ENCODE measurements at places on chromosomes 6 and 20.

- no peak for DNase-seq
Measured at GRCh38 chr20:36305602-36306551, at the start of gene DLGAP4. Gene DLGAP4, plus strand, starts transcription at chr20:36306339. Its CDS starts 125,379 bp downstream, at chr20:36431718.

- DNase-seq, result peak; percentile 87
Measured at GRCh38 chr6:24720131-24720603, 1.2 kb upstream of the C6orf62 start.

GRCh38 chr20:6489361-6490171, 277.9 kb upstream of the BMP2 start:
- no peak for DNase-seq

DNA sequence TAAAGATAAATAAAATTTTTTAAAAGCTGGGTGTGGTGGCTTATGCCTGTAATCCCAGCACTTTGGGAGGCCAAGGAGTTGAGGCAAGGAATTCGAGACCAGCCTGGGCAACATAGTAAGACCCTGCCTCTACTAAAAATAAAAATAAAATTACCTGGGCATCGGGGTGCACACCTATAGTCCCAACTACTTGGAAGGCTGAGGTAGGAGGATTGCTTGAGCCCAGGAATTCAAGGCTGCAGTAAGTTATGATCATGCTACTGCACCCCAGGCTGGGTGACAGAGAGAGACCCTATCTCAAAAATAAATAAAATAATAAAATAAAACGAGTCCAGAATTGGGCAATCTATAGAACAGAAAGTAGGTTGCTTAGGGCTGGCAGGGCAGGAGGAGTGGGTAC, 228.7 kb downstream of the BCAS1 start:
- DNase-seq, result no peak

DNA sequence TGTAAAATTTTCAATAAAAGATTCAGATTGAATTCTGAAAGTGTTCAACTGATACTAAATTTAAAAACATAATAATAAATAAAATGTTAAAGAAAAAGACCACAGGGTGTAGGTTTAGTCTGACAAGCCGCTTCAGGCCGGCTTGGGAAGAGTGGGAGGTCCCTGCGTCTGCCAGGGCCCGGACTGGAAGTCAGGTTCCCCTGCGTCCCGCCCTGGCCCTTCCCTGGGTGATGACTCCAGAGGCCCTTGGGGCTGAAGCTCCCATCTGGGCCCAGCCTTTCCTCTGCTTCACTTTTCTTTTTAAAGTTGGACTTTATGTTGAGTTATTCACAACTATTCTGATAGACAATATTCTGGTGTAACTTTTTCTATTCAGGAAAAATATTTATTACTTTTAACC, 93.3 kb downstream of the SMOC2 start:
- no peak for DNase-seq

GRCh38 chr6:148146717-148147462, 195.7 kb upstream of the SASH1 start:
- peak; percentile 58 for DNase-seq

- no peak for DNase-seq
Measured at GRCh38 chr6:66865771-66866170, 1158.7 kb upstream of the EYS start.

GRCh38 chr20:52426856-52427255, 235.3 kb upstream of the ZFP64 start:
- DNase-seq, result no peak

GRCh38 chr6:163324326-163324687, 90.2 kb upstream of the QKI start:
- DNase-seq, result no peak

- DNase-seq, result no peak
Measured at GRCh38 chr6:115765966-115766365, 294.7 kb downstream of the FRK start.

- no peak for DNase-seq
Measured at GRCh38 chr6:111747829-111748228, 125.4 kb downstream of the FYN start.

DNA sequence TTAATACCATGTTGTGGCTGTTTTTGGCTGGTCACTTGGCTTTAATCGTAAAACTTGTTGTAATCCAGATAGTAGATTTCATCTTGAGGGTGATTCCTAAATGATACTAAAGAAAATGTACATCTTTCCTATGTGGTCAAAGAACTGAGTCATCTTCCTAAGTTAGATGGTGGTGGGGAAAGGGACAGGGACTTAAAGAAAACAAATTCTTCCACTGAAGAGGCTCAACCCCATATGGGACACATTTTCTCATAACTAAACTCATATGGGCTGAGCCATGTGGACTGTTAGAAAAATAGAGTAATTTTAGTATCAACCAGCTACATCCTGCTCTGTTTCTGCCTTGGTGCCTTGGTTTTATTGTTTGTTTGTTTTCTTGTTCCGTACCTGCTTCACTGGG, 155.8 kb downstream of the TSHZ2 start:
- peak; percentile 14 for DNase-seq

- DNase-seq, result peak; percentile 27
Measured at GRCh38 chr20:20594171-20594530, 118.3 kb downstream of the RALGAPA2 start.

DNA sequence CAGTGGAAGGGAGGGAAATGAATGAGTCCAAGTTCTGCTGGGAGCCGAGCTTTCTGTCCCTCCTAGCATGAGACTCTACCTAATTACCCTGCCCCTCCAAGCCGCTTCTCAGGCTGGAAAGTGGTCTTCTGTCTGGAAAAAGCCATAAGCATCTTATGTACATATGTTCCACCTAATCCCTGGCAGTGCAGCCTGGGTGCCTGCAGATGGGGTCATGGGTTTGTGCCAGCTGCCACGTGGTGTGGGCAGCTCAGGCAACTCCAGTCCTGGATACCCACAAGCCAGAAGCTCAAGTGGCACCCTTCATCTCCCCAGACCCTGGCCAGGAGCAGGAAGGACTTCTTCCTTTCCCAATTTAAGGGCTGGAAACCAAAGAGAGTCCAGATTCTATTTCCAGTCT, 253.1 kb downstream of the LY86 start:
- DNase-seq, result no peak

- DNase-seq, result no peak
Measured at GRCh38 chr6:157670466-157671186, 152.4 kb upstream of the SNX9 start.

DNA sequence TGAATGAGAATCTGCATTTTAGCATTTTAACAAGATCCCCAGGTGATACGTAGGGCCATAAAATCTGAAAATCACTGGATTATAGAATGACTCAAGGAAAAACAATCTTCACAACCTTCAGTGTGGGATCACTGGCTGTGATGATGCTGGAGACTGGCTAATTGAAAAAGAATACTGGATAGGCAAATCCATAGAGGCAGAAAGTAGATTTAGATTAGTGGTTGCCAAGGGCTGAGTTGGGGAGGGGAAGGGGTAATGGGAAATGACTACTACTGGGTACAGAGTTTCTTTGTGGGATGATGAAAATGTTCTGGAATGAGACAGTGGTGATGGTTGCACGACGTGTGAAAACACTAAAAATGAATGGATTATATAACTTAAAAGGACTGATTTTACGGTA, 84.1 kb downstream of the CDK19 start:
- no peak for DNase-seq

DNA sequence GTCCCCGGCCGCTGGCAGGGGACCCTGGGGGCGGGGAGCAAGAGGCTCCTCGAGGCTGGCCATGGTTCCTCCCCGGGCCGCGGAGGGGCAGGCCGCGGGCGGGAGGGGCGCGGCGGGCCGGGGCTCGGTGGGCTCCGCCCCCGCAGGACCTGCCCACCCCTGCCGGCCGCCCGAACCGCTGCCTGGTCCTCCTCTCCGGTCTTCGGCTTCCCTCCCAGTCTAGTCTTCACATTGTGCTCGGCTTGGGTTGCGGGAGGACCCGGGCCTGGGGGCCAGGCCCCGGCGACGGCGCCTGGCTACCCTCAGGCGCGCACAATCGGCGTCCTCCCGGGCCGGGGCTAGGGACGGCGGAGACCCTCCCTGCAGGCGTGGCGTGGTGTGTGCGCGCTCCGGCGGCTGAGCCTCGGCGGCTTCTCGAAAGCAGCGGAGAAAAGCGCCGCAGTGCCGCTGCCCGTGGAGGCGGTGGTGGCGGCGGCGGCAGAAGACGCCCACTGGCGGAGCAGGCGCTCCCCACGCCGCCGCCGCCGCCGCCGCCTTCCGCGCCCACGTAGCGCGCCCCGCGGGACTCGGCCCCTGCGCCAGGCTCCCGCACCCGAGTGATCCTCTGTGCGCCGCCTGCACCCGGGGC, at the start of gene PDE10A:
TSS of gene PDE10A (minus strand) at position 493 of the 628 bp plus-strand sequence. CDS start at position 63, 430 bp downstream.
- DNase-seq, result no peak

GRCh38 chr6:20487669-20488375, 46.4 kb upstream of the CDKAL1 start:
- no peak for DNase-seq

GRCh38 chr20:62550087-62550632, 74.4 kb upstream of the GATA5 start:
- no peak for DNase-seq

DNA sequence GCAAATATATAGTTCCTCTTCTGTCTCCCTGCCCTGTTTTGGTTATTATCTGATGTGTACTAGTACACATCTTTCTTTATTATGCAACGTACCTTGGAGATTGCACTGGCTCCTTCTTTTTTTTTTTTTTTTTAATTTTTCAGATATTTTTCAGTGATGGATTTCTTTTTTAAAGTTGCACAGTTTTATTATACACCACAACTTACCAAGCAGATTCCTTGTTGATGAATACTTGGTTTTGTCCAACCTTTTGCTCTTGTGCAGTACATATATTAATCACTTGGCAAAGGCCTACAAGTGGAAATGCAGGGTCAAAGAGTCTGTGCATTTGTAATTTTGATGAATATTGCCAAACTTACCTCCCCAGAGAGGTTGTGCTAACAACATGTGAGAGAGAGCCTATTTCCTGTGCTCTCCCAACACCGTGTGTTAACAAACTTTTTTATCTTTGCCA, 50.1 kb upstream of the RNF24 start:
- DNase-seq, result no peak

- DNase-seq, result peak; percentile 25
Measured at GRCh38 chr6:26087284-26088115, at the start of gene HFE. Gene HFE, plus strand, starts transcription at chr6:26087429. Its CDS starts 12 bp downstream, at chr6:26087441.

- no peak for DNase-seq
Measured at GRCh38 chr6:118693562-118693961, 42.2 kb upstream of the CEP85L start.

DNA sequence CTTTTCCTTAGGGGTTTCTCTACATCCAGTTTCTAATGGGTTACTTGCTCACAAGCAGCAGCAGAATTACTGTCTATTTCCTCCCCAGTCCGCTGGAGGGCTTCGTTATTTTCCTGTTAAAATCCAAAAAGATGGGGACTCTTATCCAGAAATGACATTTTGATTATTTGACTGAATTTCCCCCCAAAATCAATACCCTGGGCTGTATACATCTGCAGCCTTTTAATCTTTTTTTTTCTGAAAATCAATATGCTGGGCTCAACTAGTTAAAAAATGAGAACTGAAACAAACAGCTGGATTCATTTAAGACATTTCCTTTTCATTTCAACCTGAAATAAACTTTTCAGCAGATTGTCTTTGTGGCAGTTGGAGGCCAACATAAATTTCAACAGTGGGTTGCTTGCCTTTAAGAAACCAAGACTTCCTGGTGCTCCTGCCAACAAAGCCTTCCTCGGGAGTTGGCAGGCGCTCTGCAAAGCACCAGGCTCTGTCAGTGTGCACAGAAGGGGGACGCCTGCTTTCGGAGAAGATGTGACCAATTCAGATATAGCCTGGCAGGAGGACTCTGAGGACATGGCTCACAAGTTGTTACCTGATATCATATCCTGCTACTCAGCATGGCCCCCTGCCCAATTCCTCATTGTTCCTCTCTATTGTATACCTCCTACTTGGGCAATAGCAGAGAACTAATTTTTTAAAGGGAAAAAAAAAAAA, 204.7 kb upstream of the ARG1 start:
- no peak for DNase-seq

- DNase-seq, result no peak
Measured at GRCh38 chr6:122715725-122716124, 63.8 kb upstream of the FABP7 start.

DNA sequence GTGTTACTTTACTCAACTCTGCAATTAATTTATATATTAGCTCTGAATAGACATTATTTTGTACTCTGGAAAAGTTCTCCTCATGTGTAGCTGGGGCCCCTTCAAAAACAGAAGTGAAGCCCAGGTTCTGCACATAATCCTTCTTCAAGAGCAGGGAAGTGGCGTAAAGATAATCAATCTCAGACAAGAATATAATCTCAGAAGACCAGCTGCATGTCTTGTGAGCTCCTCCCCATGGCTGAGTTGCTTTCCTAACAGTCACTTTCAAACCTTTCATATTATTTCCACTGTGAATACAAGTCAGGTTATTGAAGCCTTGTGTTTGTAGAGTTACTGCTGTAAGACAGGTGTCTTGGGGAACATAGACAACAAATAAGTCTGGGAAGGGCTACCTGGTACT, 691.9 kb downstream of the RFPL4B start:
- no peak for DNase-seq

DNA sequence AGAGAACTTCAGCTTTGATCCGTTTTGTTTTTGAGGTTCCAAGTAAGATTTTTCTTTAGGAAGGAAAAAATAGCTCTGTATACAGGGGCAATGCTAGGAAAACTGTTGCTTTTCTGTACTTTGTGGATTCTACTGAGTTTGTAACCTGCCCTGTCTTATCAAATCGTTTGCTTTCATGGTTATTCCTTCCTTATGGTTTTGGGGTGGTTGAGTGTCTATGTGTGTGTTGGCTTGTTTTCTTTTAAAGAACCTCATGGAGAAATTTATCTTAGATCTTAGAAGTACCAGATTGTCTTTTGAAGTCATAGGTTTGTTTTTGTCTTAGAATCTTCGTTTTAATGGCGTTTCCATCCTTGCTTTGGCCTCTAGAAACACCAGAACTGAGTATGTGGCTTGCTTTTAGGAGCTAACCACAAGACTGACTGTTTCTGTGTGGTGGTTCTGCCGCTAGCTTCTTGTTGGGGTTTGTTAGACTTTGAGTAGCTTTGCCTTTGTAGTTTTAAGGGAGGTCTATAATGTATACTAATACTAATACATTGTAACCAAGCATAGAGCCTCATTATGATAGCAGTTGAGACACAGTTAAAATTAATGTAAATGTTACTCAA, 86.8 kb downstream of the RPP40 start:
- no peak for DNase-seq

- no peak for DNase-seq
Measured at GRCh38 chr20:63500151-63500901, 1.4 kb upstream of the EEF1A2 start.

GRCh38 chr6:47097092-47097945, 55.2 kb upstream of the ADGRF1 start:
- DNase-seq, result peak; percentile 41

DNA sequence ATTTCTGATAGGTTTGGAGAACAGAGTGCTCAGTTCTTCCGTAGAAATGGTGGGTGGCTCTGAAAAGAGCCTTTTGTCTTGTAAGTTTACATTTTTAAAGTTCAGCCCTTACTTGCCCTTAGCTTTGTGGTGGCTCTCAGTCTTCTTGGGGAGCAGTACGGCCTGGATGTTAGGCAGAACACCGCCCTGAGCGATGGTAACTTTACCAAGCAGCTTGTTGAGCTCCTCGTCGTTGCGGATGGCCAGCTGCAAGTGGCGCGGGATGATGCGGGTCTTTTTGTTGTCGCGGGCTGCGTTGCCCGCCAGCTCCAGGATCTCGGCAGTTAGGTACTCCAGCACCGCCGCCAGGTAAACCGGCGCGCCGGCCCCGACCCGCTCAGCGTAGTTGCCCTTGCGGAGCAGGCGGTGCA, 19.5 kb downstream of the OR2B2 start:
- no peak for DNase-seq

- no peak for DNase-seq
Measured at GRCh38 chr6:41228616-41229015, 467 bp downstream of the TREML4 start.
